ENCODE measurements at places on chromosomes 11 and 22.
A peak's percentile ranks its signal among the peaks of the same experiment; 100 is the strongest.

DNA sequence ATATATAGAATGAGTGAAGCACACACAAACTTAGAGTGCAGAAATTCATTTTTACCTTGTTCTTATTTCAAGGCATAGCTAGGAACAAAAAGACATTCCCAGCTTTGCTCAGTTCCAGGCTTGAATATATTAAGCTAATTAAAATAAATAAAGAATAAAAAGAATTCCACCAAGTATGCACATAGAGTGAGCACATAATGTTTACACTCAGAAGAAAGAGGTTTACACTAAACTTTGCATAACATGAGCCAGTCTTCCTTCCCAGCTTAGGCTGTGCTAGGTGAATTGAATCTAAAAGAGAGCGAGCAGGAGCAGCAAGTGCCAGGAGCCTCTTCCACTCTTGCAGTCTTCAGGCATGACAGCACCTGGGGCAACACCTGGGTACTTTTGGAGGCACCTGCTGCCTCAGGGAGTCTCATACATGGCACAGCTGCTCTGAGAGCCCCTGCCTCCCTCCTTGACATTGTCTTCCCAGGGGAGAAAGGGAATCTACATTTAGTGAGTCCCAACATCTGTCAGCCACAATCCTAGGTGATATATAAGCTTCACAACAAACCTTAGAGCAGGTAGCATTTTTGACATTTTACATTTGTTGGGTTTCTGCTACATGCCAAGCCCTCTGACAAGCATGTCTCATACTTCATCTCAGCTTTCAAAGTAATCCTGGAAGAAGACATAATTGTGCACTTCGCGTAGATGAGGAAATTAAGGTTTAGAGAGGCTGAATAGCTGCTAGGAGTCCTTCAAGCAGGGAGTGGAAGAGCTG, 732.7 kb upstream of the TENM4 start:
- no peak for DNase-seq

- DNase-seq: no peak
These were observed 15.5 kb upstream of the ST3GAL4 start for GRCh38 chr11:126339863-126340434.

DNA sequence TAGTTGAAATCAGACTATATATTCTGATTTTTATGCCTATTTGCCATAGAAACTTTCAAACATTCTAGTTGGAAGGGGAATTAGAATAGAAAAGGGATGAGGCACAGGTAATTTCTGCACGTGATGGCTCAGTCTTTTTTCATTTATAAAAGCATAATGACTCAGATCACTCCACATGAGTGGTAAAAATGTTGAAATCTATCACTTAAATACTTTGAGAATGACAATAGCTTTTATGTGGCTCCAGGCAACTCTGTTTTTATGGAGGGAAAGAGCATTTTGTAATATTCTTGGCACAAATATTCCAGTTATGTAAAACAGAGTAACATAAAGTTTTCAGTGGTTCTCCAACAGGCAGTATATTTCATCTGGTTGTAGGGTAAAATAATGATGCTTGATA, 5.9 kb upstream of the MMP3 start:
- DNase-seq: no peak

DNA sequence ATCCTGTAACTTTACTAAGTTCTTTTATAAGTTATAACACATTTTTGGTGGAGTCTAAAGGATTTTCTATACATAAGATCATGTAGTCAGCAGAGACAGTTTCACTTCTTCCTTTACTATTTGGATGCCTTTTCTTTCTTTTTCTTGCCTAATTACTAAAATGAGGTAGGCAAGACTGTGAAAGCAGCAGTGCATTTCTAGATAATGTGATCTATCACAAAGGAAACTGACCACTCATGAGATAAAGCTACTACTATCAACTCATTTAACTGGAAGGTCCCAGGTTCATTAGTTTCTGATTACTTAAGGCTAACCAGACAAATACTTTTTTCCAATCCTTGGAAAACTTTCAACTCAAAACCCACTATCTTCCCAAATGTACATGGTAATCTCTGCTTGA, 196.2 kb upstream of the E2F8 start:
- no peak for DNase-seq

GRCh38 chr22:43392385-43392989, 19.3 kb upstream of the MPPED1 start:
- DNase-seq: no peak

GRCh38 chr22:22469527-22469926, 39.0 kb downstream of the ZNF280B start:
- no peak for DNase-seq

DNA sequence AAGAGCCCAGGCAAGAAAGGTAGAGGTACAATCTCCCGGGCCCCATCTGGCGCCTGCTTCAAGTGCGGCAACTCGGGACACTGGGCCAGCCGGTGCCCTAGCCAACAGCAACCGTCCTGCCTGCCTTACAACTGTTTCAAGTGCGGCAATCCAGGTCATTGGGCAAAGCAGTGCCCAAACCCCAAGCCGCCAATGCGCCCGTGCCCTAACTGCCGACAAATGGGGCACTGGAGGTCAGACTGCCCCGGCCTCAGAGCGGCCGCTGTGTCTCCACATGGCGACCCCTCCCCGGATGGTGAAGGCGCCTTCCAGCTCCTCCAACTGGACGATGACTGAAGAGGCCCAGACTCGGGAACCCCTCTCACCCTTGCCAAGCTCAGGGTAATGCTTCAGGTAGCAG, 11.4 kb upstream of the OR56A3 start:
- DNase-seq: no peak

- no peak for DNase-seq
These were observed 13.5 kb downstream of the PSMD13 start for GRCh38 chr11:250274-250673.

- DNase-seq: no peak
These were observed 877 bp downstream of the ALG9 start for GRCh38 chr11:111870522-111870885.

DNA sequence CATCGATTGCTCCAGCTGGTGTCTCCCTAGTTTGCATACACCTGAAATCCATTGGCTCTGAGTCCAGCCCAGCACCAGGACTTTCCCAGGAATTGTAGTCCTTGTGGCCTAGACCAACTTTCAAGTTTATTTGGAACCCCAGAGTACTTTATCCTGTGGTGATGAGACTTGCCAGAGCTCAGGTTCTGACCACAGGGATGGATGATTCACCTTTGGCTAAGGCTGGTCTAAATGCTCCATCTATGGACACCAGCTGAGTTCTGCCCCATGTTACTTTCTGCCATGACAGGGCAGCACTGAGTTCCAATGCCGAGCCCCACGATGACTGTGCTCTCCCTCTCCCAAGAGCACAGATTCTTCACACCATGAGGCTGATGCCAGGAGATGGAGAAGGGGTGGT, 17.3 kb upstream of the INSC start:
- DNase-seq: no peak

- DNase-seq: no peak
These were observed 19.9 kb upstream of the FAT3 start for GRCh38 chr11:92204731-92205130.

DNA sequence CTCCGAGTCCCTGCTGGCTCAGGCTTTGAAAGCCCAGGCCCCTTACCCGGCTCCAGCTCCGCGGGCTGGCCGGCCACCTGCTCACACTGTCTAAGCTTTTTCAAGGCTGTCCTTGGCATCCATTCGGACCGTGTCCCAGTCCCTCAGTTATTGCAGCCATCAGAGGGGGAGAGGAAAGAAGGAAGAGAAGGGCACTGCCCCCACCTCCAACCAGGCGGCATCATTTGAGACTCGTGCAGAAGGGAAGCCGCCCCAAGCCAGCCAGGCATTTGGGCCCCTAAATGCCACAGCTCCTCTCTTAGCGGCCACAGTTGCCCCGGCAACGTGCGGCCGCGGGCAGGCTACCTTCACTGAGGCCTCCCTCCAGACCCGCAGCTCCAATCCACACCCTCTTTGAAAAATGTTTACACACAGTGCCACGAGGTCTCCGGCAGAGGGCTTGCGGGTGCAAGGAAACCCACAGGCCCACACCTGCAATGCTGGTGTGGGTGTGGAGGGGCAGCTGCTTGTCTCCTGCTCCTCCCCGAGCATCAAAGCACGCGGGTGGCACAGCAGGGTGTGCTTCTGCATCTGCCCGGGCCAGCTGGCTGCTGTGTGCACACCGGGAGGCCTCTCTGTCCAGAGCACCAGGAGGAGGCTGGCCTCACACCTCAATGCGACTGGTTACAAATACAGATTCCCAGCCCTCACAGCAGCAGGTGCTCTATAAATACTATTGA, 124.4 kb downstream of the CTTN start:
- DNase-seq: peak; percentile 19

DNA sequence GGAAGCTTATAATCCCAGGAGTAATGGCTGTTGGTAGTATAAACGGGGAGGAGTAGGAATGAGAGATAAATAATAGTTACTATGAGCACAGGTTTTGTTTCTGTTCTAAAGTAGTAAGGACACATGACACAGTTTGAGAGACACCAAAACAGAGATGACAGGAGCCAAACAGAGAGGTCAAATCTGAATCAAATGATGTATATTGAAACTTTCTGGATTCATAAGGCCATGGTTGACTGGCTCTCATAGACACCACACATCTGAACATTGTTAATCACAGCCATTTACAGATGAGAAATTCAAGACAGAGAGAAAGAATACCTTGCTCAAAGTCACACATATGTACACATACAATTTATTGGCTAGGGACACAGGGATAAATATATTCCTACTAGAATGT, 63.4 kb upstream of the UCP3 start:
- no peak for DNase-seq

GRCh38 chr11:81059356-81059755, 1618.5 kb upstream of the TENM4 start:
- DNase-seq: no peak

All from G401 (cell line).